ENCODE measurements at places on chromosomes 5 and 9. TPM values are rescaled to one million over a fixed set of nuclear protein-coding genes. Genes with fewer than 3 reads are reported as not detected.

Gene CTXN3
- not detected for total RNA-seq

GRCh38 chr9:65449423-65449822 is 164.4 kb upstream of the FOXD4L5 start:
- DNase-seq, result no peak

- DNase-seq, result no peak
Observed at GRCh38 chr5:167633931-167634341, 657.5 kb upstream of the WWC1 start.

- DNase-seq, result no peak
Observed at GRCh38 chr5:111755942-111756381, 1.0 kb downstream of the NREP start.

DNA sequence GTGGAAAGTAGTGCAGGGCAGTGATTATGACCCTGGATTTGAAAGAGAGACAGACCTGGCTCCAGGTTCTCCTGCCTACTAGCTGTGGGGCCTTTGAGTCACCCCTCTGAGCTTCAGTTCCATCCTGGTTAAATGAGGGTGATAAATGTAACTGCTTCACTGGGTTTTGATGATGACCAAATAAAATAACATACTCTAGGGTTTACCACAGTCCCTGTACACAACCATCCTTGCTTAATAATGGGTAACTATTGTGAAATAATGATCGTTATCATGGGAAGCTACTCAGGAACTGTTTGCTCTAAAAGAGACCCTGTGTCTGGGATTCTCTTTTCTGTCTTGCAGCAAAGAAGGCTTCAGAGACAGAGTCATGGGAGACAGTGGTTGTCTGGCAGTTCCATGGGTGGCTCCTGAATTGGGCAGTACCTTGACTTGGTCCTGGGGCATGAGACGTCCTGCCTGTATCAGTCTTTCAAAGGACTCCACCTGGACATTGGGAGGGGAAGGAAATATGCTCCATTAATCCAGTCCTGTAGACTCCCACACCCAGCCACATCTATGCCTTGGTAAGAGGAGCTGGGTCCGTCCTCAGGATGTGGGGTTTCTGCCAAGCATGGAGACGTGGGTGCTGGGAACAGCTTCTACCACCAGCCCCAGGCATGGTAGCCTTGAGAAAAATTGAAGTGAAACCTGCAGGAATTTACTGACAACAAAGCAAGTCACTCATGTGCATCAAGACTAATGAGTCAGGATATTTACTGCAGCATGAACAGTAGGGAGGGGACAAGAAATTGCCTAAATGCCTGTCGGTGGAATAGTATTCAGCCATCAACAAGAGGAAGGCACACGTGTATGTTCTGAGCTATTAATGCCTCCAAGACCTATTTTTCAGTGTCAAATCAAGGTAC is 23.4 kb downstream of the AKNA start:
- DNase-seq, result no peak

GRCh38 chr5:93225748-93226147 is 355.3 kb downstream of the NR2F1-AS1 start:
- no peak for DNase-seq

- no peak for DNase-seq
Observed at GRCh38 chr9:14293801-14294200, 20.1 kb downstream of the NFIB start.

Gene EPB41L4A
- 125 TPM for total RNA-seq

Gene WDR31
- total RNA-seq, result 1.3 TPM

- no peak for DNase-seq
Observed at GRCh38 chr5:77301447-77301883, 91.0 kb downstream of the PDE8B start.

DNA sequence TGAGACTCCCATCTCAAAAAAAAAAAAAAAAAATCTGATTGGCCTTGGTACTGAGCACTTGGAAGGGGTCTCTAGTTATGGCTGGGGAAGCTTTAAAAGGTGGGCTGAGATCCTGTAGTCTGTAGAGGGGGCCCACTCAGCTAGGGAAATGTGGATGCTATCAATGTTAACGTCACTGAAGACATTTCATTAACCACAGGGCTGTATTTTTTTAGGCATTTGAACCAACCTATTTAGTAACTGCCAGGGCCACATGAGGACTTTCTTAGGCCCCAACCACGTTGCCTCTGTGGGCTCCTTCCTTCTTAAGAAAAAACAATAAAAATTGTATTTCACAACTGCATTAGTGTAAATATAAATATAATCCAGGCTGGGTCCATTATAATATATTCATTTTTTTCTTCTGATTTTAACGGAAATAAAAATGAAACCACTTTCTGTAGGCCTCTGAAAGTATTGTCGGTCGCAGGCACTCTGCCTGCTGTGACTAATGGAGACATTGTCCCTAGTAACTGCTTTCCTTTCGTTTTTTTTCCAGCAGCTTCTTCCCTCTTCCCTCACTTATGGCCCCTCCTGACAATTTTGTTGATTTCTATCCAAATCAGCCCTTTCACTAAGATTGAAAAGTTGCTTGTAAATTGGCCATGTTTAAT is 71.6 kb downstream of the GCNT1 start:
- no peak for DNase-seq

DNA sequence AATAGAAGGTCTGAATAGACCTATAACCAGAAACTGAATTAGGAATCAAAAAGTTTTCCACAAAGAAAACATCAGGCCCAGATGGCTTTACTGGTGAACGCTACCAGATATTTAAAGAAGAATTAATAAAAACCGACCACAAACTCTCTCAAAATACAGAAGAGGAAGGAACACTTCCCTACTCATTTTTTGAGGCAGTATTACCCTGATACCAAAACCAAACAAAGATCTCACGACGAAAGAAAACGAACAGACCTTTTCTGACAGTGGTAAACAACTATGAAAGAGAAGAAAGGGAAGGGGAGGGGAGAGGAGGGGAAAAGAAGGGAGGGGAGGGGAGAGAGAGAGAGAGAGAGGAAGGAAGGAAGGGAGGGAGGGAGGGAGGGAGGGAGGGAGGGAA is 13.5 kb downstream of the B4GALT1 start:
- no peak for DNase-seq

DNA sequence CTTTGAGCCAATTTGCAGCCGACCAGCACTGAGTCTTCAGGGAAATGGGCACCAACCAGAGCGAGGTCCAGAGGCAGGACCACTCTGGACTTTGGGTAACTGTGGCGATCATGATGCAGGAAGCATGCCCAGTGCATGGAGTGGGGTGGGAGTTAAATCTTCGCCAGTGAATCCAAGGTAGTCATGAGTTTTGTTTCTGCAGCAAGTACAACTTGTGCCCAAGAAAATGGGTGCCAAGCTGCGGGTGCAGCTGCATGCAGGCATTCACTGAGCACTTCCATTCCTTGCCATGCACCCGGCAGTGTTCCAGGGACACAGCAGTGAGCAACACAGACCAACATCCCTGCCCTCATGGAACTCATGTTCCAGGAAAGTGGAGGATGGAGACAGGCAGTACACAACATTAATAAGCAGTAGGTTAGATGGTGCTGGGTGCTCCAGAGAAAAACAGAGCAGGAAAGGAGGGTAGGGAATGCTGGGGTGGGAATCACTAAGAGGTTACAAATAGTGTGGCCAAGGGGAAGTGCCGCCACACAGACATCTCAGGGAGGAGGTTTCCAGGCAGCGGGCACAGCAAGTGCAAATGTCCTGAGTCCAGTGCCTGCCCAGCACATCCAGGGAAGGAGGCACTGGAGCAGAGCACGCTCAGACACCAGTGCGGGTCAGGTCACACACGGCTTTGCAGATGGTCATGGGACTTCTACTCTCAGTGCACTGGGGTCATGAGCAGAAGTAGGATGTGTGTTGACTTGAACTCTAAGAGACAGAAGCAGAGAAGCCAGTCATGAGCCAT is 48.2 kb upstream of the LMX1B start:
- no peak for DNase-seq
